CD4-positive, alpha-beta memory T cell (primary cell): ENCODE measurements at places on chromosomes 5 and 9.

DNA sequence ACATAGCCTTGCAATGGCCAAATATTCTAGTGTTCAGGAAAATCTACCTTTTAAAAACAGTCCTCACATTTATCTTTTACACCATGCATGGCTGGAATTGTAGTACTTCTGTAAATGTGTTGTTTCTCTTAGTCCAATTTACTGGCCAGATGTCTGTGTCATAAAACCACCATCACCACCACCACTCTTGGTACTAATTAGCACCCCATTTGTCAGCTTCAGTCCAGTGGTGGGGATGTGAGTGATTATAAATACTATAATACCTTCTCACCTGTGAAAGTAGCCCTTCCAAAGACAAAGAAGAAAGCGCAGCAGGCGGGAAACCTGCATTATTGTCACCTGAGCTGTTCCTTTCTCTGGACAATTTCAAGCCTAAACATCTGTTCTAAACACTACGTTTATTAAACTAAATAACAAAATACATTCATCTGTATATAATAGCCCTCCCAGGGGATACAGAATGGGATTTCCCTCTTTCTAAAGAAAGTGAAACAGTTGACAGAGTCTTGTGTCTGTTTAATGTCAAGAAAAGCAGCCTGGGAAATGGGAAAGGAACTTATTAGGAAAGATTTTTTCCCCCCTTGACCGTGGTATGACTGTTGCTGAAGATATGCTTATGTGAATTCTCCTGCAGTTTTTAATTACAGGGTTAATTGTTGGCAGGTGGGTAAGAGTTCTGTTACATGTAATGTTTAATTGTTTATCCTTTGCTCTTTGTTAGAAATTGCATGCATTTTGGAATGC, 144.5 kb upstream of the NUDT12 start:
- DNase-seq, result no peak

DNA sequence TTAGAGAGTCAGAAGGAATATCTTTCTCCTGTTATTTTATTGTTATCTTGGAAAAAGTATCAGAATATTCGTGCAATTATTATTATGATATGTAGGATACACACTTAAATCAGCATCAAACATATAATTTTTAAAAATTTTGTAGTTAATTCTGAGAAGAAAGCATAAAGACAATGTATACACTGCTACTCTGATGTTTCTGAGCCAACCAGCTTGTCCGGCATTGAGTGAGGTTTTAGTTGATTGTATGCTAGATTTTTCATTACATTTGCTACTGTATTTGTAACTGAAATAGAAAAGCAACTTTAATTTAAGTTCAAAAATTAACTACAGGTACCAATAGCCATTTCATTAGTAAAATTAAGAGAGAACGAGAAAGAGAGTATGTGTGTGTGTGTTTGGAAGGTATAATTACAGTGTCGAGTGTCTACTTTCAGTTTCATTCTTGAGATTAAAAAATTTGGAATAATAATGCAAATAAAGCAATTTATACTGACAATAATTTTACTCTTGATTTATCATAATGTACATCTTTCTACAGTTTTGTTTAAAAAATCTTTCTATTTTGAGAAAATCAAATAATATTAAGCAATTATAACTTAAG, 160.4 kb upstream of the CDH12 start:
- no peak for DNase-seq

DNA sequence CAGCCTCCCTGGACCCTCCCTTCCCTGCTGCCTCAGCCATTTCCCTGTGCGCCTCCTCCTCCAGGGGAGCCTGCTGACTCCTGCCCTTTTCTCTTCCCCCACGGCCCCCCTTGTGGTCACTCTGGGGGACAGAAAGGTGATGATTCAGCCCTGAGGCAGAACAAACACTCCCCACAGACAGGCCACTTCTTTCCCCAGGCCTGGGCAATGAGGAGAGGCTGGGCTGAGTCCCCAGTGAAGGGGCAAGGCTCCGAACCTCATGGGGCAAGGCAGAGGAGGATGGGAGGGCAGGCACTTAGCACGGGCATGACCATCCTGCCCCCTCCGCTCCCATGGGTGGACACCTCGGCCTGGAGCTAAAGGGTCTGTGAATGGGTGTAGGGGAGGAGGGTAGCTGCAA, 21.0 kb downstream of the CSF1R start:
- no peak for DNase-seq

GRCh38 chr5:106639488-106639887, 1031.2 kb downstream of the EFNA5 start:
- DNase-seq, result no peak

DNA sequence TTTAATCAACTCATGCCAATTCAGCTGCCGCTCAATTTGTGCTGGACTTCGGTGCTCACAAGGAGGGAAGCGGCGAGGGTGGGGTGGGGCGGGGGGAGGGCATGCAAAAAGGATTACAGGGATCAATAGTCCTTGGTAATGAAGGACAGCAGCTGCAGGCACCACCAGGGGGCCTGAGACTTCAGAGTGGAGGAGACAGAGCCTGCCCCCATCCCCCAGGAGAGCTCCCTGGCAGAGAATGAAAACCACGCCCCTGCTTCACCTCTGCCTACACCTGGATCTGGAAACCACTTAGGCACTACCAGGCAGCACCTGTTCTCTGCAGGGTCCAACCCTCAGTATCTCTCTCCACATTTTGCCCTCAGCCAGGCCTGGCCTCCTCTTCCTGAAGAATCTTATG, 155.6 kb downstream of the TRIM32 start:
- DNase-seq, result no peak

- no peak for DNase-seq
Observed at GRCh38 chr9:19885608-19886007, 96.8 kb upstream of the SLC24A2 start.

DNA sequence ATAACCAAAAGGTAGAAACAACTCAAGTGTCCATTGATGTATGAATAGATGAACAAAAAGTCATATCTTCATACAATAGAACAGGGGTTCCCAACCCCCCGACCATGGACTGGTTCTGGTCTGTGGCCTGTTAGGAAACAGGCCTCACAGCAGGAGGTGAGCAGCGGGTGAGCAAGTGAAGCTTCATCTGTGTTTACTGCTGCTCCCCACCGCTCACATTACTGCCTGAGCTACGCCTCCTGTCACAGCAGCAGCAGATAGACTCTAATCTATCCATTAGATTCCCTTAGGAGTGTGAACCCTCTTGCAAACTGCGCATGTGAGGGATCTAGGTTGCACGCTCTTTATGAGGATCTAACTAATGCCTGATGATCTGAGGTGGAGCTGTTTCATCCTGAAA, 478.0 kb downstream of the BRINP1 start:
- no peak for DNase-seq

- no peak for DNase-seq
Observed at GRCh38 chr5:35038891-35039290, 8.9 kb downstream of the AGXT2 start.

DNA sequence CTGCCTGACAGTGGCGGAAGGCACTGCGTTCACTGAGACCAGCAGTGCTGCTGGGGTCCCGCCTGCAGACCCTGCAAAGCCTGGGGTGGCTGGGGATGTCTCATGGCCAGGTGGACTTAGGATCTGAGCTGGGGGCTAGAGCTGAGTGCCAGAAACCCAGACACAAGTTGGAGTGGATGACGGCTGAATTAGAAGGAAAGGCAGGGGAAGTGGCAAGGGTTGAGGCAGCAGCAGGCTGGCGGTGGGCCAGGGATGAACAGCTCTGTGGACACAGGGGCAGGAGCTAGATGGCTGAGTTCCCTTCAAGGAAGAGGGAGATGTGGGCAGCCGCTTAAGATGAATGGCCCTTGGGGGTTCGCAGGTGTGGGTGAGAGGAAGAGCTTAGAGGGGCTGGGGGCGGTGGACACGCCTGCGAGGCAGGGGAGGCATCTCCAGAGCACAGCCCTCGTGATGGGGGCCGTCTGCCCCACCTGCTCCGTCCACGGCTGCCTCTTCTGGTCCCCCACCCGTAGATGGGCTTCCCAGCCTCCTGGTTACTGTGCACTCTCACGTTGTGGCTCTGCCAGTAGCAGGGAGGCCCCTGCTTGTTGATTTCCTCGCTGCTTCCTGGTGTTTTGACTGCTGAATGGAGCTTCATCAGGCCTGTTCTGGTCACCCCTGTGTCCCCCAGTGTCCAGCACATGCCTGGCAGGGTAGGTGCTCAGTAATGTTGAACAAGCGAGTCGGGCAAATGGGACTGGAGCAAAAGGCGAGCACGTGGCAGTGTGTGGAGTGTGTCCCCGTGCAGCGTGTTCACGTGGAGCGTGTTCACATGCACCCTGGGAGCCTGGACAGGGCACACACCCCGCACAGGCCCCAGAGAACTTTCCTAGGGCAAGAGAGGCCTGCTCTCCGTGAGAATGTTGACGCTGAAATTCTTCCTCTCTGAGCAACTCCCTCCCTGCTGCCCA, 168.2 kb downstream of the CACNA1B start:
- no peak for DNase-seq

- no peak for DNase-seq
Observed at GRCh38 chr9:6711403-6711802, 46.4 kb upstream of the KDM4C start.

- DNase-seq, result no peak
Observed at GRCh38 chr5:154411338-154411737, 34.5 kb upstream of the SAP30L start.

- DNase-seq, result no peak
Observed at GRCh38 chr9:6931913-6932312, 174.1 kb downstream of the KDM4C start.
